ENCODE measurements at places on chromosomes 7 and 10. TPM values are rescaled to one million over a fixed set of nuclear protein-coding genes. Genes with fewer than 3 reads are reported as not detected.

DNA sequence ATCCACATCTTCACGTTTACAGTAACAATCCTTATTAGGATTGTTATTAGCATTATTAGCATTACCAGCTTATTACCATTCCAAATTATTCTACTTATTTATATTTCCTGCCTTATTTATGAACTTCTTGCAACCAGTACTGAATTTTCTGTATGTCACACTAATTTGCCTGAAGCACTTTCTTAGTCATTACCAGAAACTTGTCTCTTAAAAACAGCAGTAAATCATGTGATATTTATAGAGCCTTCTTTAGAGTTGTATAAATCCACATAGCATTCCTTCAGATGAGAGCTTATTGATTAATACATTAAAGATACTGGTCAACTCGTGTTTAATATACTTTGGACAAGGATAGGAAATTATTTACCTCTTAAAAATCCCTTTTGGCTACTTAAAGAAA is 618.6 kb downstream of the SUGCT start:
- DNase-seq: no peak

The ATG9B gene
- total RNA-seq: not detected

The PNLIPRP3 gene
- total RNA-seq: 1.1 TPM

DNA sequence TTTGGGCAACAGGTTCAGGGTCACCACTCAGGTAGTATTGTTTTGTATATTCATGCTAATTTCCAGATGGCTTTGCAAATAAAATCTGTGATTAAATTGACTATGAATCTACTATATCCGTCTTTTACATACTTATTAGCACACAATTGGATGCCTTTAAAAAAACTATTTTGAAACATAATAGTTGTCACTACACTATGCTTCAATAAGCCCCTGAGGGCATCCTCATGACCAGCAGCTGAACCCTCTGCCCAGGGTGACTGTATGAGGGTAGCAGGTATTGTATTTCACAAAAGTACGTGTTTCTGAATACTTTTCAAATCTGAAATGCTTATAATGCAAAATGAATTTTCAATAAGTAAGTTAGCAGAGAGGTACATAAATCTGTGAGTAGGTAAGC is 97.3 kb downstream of the DNAH11 start:
- DNase-seq: no peak

GRCh38 chr10:22672319-22673090 is 41.9 kb downstream of the PIP4K2A start:
- no peak for DNase-seq

Data from thoracic aorta (tissue), 2 donors.